ENCODE measurements at places on chromosomes 2 and 18.

- no peak for DNase-seq
Observed at GRCh38 chr18:7677001-7677400, 109.9 kb downstream of the PTPRM start.

DNA sequence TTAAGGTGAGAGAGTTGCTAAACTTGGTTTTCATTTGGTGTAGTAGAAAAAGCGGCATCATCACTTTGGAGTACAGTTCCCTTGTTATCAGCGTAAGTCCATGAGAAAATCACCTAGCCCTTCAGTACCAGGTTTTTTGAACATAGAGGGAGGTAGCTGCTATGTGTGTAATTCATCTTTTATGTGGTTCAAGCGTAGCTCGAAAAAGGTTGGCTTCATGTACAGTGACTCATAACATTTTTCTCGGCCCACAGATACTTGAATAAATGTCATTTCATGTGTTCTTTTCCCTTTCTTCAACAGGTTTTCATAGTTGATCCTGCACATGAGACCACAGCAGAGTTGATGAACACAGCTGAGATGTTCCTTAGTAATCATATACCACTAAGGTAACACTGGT, 43.6 kb downstream of the UGGT1 start:
- DNase-seq, result no peak

GRCh38 chr18:22734791-22735627, 198.1 kb upstream of the RBBP8 start:
- no peak for DNase-seq

DNA sequence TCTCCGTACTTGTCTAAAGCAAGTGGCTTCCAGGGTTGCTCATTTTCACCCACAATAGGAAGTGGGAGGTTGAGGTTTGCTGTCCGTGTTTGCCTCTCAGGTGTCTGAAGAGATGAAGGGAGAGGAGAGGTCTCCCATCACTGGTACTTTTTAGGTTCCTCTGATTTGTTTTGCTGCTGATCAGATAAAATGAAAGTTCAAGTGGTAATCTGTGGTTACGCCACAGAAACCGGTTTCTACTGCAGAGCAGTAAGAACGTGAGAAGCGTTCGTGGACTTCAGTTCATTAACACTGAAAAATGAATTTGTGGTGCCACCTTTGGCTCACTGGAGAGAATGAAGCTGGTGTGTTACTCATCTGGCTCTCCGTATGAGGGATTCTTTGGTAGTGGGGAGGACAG, 118.2 kb downstream of the GBX2 start:
- DNase-seq, result no peak

DNA sequence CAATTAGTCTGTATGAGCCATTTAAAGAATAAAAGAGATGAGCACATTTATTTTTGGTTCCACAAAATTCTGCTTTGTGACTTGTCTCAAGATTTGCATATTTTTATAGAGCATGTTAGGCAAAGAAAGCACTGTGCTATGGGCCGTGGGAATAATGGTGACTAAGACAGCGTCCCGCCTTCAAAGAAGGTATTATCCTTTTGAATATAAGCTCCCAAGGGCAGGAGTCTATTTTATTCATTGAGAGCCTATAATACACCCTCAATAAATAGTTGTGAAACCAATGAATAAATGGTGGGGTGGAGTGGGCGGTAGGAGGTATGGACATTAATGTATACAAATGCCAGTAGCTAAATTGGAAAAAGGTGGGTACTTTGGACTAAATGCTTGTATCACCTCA, 20.5 kb upstream of the TCF4 start:
- DNase-seq, result no peak

- no peak for DNase-seq
Observed at GRCh38 chr2:197140045-197140444, 170.5 kb downstream of the ANKRD44 start.

- no peak for DNase-seq
Observed at GRCh38 chr2:17166506-17166905, 351.7 kb downstream of the RAD51AP2 start.

GRCh38 chr2:15521641-15522181, 39.4 kb downstream of the NBAS start:
- no peak for DNase-seq

- no peak for DNase-seq
Observed at GRCh38 chr2:52881606-52882005, 886.0 kb upstream of the CHAC2 start.

DNA sequence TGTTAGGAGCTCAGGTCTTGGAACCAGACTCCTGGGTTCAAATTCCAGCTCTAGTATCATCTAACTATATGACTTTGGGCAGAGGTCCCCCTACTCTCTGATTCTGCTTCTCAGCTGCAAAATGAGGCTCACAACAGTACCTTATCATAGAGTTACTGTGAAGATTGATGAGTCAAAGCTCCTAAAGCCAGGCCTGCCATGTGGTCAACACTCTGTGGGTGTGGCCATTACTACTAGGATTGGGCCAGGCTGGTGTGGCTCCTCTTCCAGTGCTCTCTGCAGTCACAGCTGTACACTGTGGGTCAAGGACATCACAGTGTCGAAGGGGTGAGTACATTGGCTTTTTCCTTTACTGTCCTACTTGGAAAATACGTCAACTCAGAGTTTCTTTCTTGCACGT, 22.6 kb downstream of the CAPN13 start:
- DNase-seq, result no peak

DNA sequence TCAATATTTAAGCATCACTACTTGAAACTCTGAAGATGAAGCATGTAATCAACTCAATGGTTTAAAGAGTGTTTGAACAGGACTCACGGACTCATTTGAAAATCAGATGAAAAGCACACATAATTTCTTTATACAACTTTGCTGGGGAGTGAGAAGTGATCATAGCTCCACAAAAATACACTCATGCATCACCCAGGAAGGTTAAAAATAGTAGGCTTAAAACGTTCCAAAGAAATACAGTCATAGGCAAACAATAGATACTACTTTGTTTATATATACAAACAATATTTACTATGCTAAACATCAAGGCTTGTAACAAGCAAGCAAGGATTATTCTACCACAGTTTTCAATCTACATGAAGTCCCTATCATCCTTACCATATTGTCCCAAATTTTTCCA, 11.6 kb downstream of the HNRNPLL start:
- DNase-seq, result no peak

All from RWPE2 (cell line).